MM.1S (cell line): ENCODE measurements at places on chromosomes 1 and 21.

DNA sequence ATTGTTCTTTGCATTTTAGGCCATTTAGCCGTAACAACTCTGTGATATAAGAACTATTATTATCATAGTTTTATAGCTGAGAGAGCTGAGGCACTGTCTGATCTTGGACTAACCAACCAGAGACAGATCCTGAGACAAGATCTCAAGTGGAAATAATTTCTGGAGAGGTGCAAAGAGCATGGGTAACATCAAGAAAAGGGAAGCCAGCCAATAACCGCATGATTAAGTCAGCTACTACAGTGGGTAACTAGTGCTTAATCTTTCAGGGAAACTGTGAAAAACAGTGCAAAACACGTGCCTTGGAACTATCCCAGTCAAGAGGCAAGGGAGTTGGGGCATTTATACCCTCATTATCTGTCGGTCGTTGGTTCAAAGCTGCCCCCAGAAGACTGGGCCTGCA, 105.8 kb downstream of the OMA1 start:
- DNase-seq = no peak

- peak; percentile 31 for DNase-seq
These were observed 1.0 kb downstream of the PRDX6 start for GRCh38 chr1:173478094-173478674.

GRCh38 chr1:100299521-100300222, 33.7 kb downstream of the RTCA start:
- DNase-seq = no peak

- DNase-seq = no peak
These were observed 6.8 kb downstream of the ARV1 start for GRCh38 chr1:230985711-230986110.

- DNase-seq = no peak
These were observed 76.7 kb downstream of the KCTD3 start for GRCh38 chr1:215643592-215644321.

GRCh38 chr1:71276466-71276865, 195.6 kb upstream of the ZRANB2 start:
- no peak for DNase-seq

DNA sequence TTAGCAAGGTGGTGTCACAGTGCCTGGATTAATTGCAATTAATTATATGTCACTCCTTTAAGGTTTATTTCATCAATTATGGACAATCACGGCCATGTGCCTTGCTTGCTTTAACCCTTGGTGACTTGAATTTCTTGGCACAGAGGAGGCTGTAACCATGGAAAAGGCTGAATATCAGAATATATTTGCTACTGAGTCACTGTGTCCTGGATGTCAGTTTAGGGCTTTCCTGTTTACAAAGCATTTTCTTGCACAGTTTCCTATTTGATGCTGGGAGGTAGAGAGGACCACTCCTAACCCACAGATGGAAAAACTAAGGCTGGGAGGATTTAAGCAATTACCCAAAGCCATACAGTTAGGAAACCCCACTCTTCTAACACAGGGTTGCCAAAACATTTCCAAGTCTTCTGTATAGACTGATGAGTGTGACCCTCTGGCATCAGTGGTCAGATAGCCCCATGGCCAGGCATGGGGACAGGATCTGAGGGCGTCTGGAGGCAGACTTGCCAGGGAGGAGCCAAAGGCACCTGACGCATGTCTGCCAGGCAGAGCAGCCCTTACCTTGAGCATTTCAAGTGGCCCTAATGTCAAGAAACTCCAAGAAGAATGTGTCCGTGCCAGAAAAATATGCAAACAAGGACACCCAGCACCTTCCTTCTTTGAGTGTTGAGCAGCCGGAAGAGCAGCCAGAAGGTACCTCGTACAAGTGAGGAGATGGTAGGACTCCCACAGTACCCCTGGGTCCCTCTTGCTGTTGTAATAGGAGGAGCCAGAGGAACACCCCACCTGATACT, 34.4 kb downstream of the KCNN3 start:
- no peak for DNase-seq

DNA sequence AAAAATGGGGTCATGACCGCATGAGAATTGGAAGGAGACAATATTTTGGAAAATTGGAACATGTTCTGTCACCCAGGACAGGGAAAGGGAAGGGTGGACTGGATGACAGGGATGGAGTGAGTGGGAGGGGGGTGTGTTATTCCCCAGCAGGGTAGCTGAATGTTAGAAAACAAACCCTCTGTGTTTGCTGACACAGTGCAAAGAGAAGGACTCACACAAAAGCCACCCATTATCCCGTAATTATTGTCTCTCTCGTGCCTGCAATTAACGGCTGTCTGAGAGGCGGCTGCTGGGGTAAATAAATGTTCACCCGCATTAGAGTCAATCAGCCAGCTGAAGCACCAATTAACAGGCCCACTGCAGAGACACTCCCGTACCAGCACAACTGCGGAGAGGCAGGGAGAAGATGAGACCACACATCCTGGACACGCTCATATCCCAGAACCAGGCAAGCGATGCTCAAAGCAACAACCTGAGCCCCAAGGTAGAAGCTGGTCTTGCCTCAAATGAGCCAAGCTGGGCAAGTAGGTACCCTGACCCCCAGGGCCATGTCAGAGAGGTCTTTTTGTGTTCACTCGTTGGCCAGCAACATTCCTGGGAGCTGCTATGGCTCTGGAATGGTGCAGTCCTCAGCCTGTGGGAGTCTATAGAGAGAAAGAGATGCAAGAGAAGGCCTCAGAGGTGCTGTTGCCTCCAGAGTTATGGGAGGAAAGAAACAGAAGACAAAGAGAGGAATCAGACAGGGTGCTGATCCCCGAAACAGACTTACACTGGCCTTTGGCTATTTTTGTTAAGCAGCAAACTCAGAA, 19.4 kb downstream of the PLEKHA6 start:
- DNase-seq = no peak

GRCh38 chr1:202438393-202439174, 90.1 kb downstream of the PPP1R12B start:
- DNase-seq = no peak

DNA sequence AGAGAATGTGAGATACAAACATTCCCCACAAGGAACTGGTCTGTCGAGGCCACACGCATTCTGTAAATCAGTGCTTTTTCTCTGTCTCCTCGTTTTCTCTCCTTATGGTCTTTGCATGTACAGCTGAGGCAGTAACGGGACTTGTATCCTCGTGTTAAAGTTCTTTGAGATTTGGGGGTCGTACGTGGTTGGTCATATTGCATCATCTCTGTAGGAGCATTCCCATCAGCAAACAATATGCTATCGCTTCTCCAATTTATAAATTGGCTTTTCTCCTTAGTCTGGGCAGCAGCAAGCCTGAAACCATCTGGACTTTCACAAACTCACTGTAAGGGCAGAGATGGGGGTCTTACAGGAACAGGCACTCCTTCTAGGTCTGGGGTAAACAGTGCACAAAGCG, 13.0 kb upstream of the TRIM17 start:
- no peak for DNase-seq

GRCh38 chr1:15430787-15431570, 7.3 kb upstream of the CTRC start:
- peak; percentile 30 for DNase-seq

DNA sequence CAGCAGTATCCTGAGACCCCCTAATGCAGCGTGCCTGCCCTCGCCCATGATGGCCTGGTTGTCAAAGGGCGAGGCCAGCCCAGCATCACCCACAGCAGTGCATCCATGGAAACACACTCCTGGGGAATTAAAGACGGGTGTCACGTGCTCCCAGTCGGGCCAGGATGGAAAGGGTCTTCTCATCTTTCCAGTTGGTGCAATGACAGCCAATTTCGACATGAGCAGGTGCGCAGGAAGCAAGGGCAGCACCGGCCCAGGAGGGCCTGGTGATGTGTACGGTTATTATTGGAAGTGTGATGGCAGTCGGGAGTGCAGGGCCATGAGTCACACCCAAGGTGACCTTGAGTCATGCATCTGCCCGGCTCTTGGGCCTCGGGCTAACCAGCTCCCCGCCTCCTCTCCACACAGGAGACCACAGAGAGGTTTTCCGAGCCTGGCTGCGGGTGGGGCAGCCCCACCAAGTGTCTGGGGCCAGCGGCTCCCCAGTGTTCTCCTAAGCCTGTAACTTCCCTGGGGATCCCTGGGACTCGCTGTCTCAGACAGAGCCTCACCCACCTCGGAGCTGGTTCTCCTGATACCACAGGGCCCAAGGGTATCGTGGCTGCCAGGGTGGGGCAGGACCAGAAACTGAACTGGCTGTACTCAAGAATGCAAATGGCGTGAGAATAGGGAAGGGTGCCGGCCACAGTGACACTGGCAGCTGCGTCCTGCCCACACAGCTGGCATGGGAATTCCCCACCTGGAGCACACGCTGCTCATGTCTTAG, 119.8 kb downstream of the SIK1 start:
- peak; percentile 91 for DNase-seq

DNA sequence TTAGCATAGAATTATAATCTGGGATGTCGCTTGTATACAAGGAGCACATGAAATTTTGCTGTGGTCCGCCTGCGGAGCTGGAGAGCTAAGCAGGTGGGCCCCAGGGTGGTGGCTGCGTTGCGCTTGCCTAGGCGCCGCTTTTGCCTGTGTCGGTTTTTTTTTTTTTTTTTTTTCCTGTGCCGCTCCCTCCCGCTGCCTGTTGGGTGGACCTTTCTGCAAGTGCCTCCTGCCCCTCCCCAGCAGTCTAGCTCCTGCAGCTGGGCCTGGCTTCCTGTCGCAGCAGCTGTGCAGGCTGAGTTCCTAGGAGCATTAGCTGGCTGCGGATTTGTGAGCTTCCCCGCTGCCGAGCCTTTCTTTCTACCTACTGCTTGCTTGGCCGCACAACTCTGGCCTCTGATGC, 20.6 kb downstream of the PYHIN1 start:
- DNase-seq = peak; percentile 77

- DNase-seq = no peak
These were observed 51.8 kb downstream of the UTP25 start for GRCh38 chr1:209879539-209879938.

DNA sequence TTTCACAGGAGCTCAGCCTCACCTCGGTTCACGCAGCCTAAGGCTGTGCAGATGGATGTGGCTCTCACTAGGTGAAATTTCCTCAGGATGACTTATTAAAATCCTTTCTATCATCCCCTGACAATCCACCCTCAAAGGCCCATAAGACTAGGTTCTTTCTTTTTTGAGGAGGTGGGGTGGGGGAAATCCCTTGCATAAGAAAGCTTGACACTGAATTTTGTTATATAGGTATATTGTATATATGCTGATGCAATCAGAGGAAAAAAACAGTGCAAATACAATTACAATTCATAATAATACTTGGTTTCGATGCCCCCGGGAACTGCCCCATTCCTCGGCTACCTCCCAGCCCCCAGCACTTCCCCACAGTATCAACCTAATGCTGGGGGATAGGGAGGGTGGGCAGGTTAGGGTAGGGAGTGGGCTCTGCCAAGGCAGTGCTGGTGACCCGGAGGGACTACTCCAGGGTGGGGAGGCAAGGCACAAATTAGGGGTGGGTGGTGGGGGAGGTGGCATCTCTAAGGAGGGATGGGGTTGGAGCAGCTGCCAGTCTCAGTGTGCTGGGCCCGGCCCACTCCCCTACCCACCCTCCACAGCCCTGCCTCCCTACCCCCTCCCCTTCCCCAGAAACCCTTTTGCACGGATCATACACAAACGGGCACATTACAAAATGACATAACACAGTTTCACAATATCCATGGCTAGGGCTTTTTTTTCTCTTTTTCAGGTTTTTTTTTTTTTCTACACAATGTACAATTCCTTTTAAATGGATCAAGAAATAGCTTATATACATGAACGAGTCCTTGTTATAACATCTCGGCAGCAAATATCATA, 30.9 kb downstream of the SLC27A3 start:
- DNase-seq = no peak

- no peak for DNase-seq
These were observed 52.4 kb downstream of the KCNJ6 start for GRCh38 chr21:37863842-37864241.

GRCh38 chr1:173195596-173196088, 11.5 kb downstream of the TNFSF4 start:
- no peak for DNase-seq

GRCh38 chr1:83026745-83027144, 972.2 kb downstream of the TTLL7 start:
- no peak for DNase-seq

- DNase-seq = no peak
These were observed 3.1 kb upstream of the SH2D5 start for GRCh38 chr1:20735581-20736111.

GRCh38 chr21:14863745-14864210, 201.0 kb downstream of the NRIP1 start:
- no peak for DNase-seq

GRCh38 chr1:47182676-47183235, 7.1 kb downstream of the PDZK1IP1 start:
- DNase-seq = no peak

- DNase-seq = no peak
These were observed 124.9 kb downstream of the RGS2 start for GRCh38 chr1:192933744-192934143.

DNA sequence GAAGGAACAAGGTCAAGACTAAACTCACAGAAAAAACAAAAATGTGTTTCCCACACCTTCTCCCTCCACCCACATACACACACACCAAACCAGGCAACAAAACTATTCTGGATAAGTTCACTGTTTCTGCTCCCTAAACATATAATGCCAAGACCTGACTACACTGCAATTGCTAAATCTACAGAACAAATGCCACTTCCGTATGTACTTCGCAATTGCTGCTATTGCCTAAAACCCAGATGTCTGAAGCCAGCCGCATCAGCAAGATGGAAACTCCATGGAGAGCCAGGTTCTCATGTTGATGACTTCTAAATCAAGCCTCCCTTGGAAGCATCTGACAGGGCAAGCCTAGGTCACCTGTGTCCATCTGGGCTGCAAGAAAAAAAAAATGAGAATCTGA, 8.3 kb upstream of the AIM2 start:
- DNase-seq = no peak

GRCh38 chr1:115463347-115463746, 125.3 kb upstream of the NGF start:
- DNase-seq = peak; percentile 17

DNA sequence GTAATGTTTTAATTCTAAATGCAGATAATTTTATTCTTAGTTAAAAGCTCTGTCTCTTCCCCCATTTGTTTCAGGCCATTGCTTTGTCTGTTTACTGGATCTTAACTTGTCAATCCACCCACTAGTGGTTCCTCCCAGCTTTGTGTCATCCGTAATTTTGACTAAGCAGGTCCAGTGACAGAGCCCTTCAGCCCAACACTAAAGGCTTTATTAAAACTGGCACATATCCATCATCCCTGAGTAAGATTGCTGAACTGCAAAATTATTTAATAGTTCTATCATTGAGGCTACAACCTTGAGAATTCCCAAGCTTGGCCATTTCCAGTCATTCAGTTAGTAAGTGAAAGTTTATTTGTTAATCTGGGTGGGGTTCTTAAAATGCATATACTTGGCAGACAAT, 96.7 kb downstream of the NGF start:
- DNase-seq = no peak

- no peak for DNase-seq
These were observed 16.1 kb downstream of the SLAMF1 start for GRCh38 chr1:160630523-160631451.

DNA sequence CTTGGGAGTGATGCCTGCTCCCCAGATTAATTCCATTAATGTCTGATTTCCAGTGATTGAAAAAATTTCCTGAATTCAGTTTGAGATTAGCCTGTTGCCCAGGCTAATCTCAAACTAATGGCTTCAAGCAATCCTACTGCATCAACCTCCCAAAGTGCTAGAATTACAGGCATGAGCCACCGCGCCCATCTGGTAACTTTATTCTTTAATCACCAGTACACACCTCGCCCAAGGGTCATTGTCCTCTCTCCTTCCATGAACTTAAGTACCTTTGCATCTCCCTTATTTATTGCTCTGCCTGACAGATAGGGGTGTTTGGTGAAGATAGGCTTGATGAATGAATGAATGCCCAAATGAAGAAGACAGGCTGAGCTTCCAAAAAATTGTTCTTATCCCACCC, 366.5 kb downstream of the SIPA1L2 start:
- no peak for DNase-seq
